Fibroblast of villous mesenchyme (primary cell): ENCODE measurements at places on chromosomes 4 and X. TPM values are rescaled to one million over a fixed set of nuclear protein-coding genes. Genes with fewer than 3 reads are reported as not detected.

Gene NFKB1
- 29.3 and 67.4 TPM in 2 replicates for total RNA-seq

Gene CITED1
- total RNA-seq: not detected in 2 replicates

Gene SMARCAD1
- total RNA-seq: 36.4 and 56.1 TPM in 2 replicates

Gene MAGEC3
- not detected in 2 replicates for total RNA-seq

Gene RAB39B
- total RNA-seq: under 0.01 and 0.43 TPM in 2 replicates

Gene CLDN34
- total RNA-seq: under 0.01 TPM in 1 of 2 replicates, not detected in the other

Gene NDUFA1
- 67.8 and 68.6 TPM in 2 replicates for total RNA-seq

Gene SLC9B1
- 0.43 and 0.64 TPM in 2 replicates for total RNA-seq

Gene LRIT3
- total RNA-seq: under 0.01 TPM in 1 of 2 replicates, not detected in the other

Gene GC
- not detected in 2 replicates for total RNA-seq

Gene SHISA3
- not detected in 2 replicates for total RNA-seq

Gene TNIP2
- total RNA-seq: 41.9 and 50.3 TPM in 2 replicates

Gene DTHD1
- not detected in 2 replicates for total RNA-seq

Gene GPC3
- total RNA-seq: 0.32 TPM in 1 of 2 replicates, not detected in the other

Gene TCEAL5
- total RNA-seq: not detected in 2 replicates

Gene GYPE
- total RNA-seq: 0.64 and 0.86 TPM in 2 replicates

Gene PASD1
- total RNA-seq: not detected in 2 replicates

Gene SOD3
- total RNA-seq: 14.2 and 21.9 TPM in 2 replicates

Gene TRIM75
- total RNA-seq: 0.32 TPM in 1 of 2 replicates, not detected in the other

Gene CLCN4
- total RNA-seq: 1.3 and 2.3 TPM in 2 replicates

Gene TCP11X2
- not detected in 2 replicates for total RNA-seq

Gene AREG
- under 0.01 TPM in 1 of 2 replicates, not detected in the other for total RNA-seq

Gene MAGIX
- 1.9 and 2.2 TPM in 2 replicates for total RNA-seq

Gene KLB
- not detected in 2 replicates for total RNA-seq

Gene COX7B2
- total RNA-seq: not detected in 2 replicates

Gene INPP4B
- 51.9 and 64.3 TPM in 2 replicates for total RNA-seq

Gene PPP4R3C
- not detected in 2 replicates for total RNA-seq

Gene CYTL1
- total RNA-seq: 1.3 TPM in 1 of 2 replicates, not detected in the other

Gene FAM133A
- total RNA-seq: under 0.01 TPM in 1 of 2 replicates, not detected in the other

Gene NCAPG
- 17.4 and 32.8 TPM in 2 replicates for total RNA-seq

Gene TAF7L
- 0.32 and 1.3 TPM in 2 replicates for total RNA-seq

Gene SCRG1
- under 0.01 and 0.32 TPM in 2 replicates for total RNA-seq

Gene ASB12
- total RNA-seq: not detected in 2 replicates

Gene BST1
- 19.9 and 37.7 TPM in 2 replicates for total RNA-seq
